ENCODE measurements at places on chromosomes 5 and 9. TPM values are rescaled to one million over a fixed set of nuclear protein-coding genes. Genes with fewer than 3 reads are reported as not detected.

DNA sequence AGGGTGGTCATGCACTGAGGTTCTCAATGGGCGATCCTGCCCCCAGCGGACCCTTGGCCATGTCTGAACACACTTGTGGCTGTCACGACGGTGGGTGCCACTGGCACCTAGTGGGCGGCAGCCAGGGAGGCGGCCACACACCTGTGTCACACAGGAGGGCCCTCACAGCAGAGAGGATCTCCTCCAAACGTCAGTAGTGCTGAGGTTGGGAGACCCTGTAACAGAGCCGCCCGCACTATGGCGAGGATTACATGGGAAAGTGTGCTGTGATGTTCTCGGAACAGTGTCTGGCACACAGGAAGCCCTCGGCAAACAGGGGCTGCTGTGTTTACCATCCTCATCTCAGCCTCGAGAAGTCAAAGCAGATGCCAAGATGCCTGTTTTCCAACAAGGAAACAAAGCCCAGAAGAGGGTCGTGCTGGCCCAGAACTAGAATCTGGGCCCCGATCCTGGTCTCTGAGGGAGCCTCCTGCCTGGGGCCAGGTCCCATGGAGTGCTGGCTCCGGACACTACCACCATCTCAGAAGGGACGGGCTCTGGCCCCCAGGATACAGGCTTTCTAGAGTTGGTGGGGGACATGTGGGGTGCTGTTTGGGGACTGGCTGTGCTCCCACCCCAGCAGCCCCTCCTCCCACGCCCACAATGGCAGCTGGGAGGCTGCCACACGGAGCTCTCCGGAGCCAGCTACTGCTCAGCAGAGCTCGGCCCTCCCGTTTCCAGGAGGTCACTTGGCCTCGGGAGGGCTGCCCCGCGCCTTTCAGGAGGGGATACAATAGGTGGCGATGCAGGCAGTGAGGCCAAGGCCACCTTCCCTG lies 48.2 kb downstream of the DBH start:
- H3K4me1 ChIP-seq, result no peaks in the 10 kb centered on the region
- H3K36me3 ChIP-seq, result no peaks in the 10 kb centered on the region
- DNase-seq, result no peak

DNA sequence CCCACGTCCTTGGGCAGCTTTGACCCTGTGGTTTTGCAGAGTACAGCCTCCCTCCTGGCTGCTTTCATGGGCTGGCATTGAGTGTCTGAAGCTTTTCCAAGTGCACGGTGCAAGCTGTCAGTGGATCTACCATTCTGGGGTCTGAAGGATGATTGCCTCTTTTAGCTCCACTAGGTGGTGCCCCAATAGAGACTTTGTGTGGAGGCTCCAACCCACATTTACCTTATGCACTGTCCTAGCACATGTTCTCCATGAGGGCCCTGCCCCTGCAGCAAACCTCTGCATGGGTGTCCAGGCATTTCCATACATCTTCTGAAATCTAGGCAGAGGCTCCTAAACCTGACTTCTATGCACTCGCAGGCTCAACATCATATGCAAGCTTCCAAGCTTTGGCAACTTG lies 644.2 kb upstream of the CDH9 start:
- no peak overlapping the region for H3K27ac ChIP-seq
- H3K4me3 ChIP-seq, result no peak overlapping the region
- no peak for DNase-seq
- no peaks in the 10 kb centered on the region for H3K27me3 ChIP-seq
- H3K4me1 ChIP-seq, result no peaks in the 10 kb centered on the region

- H3K27me3 ChIP-seq, result no peaks in the 10 kb centered on the region
- no peak for DNase-seq
- no peaks in the 10 kb centered on the region for H3K4me1 ChIP-seq
Observed at GRCh38 chr9:71353720-71354119, 232.3 kb upstream of the TRPM3 start.

Gene BTNL3
- total RNA-seq, result not detected

DNA sequence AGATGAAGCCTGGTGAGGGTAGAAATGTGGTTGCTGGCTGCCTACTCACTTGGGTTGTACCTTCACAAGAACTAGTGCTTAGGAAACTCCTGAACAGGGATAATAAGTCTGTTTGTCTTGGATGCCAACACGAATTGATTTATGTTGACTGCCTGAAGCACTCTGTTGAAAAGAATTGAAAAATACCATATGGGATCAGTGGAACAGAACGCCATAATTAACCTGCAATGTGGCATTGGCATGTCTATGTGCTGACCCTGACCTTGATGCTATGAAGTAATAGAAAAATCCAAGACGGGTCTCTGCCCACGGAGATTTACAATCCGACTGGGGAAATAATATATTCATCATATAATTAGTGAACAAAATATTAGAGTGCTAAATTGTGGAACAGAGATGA lies 10.5 kb downstream of the LIX1 start:
- no peaks in the 10 kb centered on the region for H3K27me3 ChIP-seq
- no peaks in the 10 kb centered on the region for H3K4me1 ChIP-seq
- no peak overlapping the region for H3K4me3 ChIP-seq
- no peaks in the 10 kb centered on the region for H3K36me3 ChIP-seq
- H3K27ac ChIP-seq, result no peak overlapping the region

Gene NPR3
- not detected for total RNA-seq

Gene PCDHB13
- total RNA-seq, result 0.07 TPM

Gene CCDC192
- not detected for total RNA-seq

DNA sequence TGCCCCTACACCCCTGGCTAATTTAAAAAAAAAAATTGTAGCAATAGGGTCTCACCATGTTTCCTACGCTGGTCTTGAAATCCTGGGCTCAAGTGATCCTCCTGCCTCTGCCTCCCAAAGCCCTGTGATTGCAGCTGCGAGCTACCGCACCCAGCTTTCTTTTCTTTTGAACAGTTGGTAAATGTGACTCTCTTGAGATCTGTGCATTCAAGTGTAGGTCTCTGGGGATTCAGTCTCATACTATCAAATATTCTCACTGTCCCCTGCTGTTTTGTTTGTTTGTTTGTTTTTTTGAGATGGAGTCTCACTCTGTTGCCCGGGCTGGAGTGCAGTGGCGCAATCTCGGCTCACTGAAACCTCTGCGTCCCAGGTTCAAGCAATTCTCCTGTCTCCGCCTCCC lies 42.3 kb upstream of the CXXC5 start:
- peak overlapping the region; percentile 54 for H3K27ac ChIP-seq
- H3K27me3 ChIP-seq, result no peaks in the 10 kb centered on the region
- H3K4me1 ChIP-seq, result peaks cover 23% of the 10 kb centered on the region
- DNase-seq, result peak; percentile 40

DNA sequence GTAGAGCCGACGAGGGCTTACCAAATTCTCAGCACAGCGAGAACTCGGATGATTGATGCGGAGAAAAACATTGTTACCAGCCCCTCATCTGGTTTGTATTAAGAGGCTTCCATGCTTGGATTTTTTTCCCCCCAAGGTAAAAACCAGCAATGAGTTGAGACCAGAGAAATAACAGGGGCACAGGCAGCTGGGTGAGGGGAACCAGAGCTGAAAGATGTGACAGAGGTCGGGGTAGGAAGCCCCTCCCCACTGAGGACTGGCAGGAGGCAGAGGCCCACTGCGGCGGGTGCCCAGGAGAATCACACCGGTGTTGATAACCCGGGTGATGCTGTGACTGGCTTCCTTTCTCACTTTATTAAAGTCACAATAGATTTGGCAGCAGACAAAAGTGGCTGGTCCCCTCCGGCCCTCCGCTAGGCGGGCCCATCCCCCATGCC lies 116.5 kb upstream of the PHYKPL start:
- H3K4me1 ChIP-seq, result no peaks in the 10 kb centered on the region

- no peak for DNase-seq
- no peak overlapping the region for H3K4me3 ChIP-seq
- H3K36me3 ChIP-seq, result no peaks in the 10 kb centered on the region
Observed at GRCh38 chr9:4365055-4365454, 65.2 kb upstream of the GLIS3 start.

Gene TAF11L10
- total RNA-seq, result not detected

DNA sequence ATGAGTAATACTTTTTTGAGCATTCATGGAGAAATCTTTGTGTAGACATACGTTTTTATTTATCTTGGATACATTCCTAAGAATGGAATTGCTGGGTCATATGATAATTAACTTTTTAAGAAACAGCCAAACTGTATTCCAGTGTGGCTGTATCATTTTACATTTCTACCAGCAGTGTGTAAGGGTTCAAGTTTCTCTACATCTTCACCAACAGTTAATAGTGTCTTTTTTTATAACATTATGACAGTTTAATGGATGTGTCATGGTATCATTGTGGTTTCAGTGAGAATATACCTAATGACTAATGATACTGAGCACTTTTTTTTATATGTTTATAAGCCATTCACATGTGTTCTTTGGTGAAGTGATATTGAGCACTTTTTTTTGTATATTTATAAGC lies 52.4 kb downstream of the NIPBL start:
- no peak overlapping the region for H3K4me3 ChIP-seq
- DNase-seq, result no peak

Gene PTGDS
- not detected for total RNA-seq

DNA sequence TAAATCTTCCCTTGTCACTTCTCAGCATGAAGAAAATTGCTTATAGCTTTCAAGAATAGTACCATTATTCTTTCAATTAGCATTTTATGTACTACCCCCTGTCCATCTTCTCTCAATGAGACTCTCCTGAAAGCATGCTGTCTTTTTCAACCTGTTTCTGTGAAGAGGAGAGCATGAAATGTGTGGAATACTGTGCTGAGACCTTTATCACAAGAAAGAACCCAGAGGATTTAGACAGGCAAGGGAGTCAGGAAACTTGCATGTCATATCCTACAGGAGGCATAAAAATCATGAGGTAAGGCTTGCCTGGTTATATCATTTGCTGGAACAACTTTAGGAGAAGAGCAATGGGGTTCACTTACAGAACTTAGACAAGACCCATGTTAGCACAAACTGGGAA lies 56.7 kb upstream of the LPAR1 start:
- no peak overlapping the region for H3K4me3 ChIP-seq
- H3K27ac ChIP-seq, result no peak overlapping the region
- no peak for DNase-seq
- no peaks in the 10 kb centered on the region for H3K36me3 ChIP-seq

DNA sequence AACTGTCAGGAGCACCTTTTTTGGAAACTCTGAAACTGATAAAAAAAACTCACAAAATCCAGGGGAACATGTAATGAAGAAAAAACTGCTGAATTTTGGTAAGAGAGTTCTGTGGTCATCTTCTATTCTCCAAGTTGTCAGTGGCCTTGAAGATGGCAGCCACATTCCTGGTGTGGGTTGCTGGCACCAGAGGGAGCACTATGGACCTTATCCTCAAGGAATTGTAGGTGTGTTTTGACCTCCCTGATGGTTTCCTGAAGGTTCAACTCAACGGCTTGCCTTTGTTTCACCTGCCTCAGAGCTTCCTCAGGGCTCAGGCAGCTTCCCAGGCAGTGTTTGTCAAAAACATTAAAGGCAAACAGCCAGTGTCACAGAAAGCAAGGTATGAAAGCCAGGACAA lies 2.2 kb upstream of the SLC38A9 start:
- no peak overlapping the region for H3K4me3 ChIP-seq
- no peaks in the 10 kb centered on the region for H3K36me3 ChIP-seq
- DNase-seq, result no peak

Gene PDE6A
- not detected for total RNA-seq

- DNase-seq, result no peak
- no peaks in the 10 kb centered on the region for H3K36me3 ChIP-seq
- H3K27me3 ChIP-seq, result no peaks in the 10 kb centered on the region
Observed at GRCh38 chr5:100406640-100407039, 128.5 kb upstream of the FAM174A start.

Gene ADAMTSL2
- total RNA-seq, result not detected

Gene PCDHB6
- total RNA-seq, result not detected

DNA sequence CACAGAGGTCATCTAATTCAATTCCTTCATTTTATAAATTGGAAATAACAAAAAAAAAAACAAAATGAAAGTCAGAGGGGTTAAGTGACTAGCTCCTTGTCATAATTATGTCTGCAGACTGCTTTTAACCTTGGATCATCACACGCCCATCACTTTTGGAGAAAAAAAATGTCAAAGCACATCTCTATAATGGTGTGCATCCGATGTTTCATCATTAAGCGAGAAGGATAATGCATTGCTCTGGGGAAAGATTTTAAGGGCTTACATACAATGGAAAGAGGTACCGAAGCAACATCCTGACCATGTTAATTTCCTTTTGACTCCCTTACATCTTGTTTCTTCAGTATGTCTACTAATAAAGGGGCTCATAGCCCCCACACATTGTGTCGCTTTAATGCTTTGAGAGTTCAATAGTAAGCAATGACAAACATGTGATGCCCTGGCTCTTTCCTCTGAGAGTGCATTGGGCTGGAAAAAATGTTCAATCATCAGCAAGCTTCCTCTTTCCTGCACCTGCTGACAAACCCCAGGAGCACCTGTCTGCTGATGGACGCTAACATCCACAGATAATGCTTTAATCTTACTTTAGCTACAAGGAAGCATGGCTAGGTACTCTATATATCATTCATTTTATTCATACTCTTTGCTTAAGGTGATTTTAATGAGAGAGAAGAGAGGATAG lies 242.2 kb downstream of the SMARCA2 start:
- no peaks in the 10 kb centered on the region for H3K27me3 ChIP-seq
- H3K4me1 ChIP-seq, result peaks cover 12% of the 10 kb centered on the region
- H3K27ac ChIP-seq, result no peak overlapping the region

DNA sequence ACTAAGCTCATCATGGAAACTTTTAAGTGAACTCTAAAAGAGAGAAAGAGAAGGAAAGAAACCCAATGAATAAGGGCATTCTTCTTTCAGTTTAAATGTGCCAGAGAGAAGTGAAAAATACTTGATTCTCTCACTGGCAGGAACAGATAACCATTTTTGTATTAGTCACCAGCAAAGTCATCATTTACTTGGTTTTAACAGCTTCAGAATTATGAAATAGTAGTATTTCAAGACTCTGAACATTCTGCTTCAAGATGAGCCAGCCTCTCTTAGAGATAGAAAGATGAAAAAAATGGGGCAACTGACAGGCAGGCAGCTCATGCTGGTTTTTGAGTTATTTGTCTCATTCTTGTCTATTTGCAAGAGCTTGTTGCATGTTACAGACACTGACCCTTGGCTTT lies 103.5 kb downstream of the GCNT1 start:
- peak; percentile 24 for DNase-seq
- peaks cover 61% of the 10 kb centered on the region for H3K4me1 ChIP-seq
- H3K27ac ChIP-seq, result peak overlapping the region; percentile 68
- H3K27me3 ChIP-seq, result no peaks in the 10 kb centered on the region
- H3K36me3 ChIP-seq, result no peaks in the 10 kb centered on the region

DNA sequence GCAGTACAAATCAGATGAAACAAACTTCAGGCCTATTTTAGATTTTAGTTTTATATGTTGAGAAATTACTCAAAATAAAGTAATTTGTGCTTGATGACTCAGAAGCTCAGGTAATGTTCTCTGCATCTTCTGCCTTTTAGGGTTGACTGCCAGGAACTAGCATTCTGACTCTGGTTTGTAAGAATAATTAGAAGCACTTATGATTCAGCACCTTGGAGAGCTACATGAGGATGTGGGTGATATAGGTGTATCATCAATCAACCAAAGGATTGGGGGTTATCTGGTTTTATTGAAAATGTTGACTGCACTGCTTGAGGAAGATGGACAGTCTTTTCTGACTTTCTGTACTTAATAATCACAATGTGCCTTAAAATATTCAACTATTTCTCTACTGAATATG lies 118.7 kb upstream of the SGCD start:
- no peak for DNase-seq
- no peak overlapping the region for H3K4me3 ChIP-seq
- no peaks in the 10 kb centered on the region for H3K27me3 ChIP-seq
- no peaks in the 10 kb centered on the region for H3K36me3 ChIP-seq
